Kidney (tissue), 22 donors: ENCODE measurements at places on chromosomes 12 and 14.

DNA sequence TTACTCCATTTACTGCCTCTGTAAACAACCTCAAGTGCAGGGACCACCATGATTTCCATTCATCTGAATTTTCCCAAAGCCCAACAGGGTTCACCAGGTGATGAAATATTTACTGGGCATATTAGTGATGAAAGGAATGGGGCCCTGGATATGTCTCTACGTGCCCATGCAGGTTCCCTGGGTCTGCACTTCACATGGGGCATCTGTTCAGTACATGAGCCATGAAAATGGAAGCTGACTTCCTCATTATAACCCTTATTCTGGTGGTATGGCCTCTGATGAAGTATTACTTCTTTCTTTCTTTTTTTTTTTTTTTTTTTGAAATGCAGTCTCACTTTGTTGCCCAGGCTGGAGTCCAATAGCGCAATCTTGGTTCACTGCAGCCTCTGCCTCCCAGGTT is 26.5 kb upstream of the CORO1C start:
- peak; percentile 13 for DNase-seq

- no peak for DNase-seq
Measured at GRCh38 chr12:109735825-109736551, 22.4 kb downstream of the FAM222A start.

DNA sequence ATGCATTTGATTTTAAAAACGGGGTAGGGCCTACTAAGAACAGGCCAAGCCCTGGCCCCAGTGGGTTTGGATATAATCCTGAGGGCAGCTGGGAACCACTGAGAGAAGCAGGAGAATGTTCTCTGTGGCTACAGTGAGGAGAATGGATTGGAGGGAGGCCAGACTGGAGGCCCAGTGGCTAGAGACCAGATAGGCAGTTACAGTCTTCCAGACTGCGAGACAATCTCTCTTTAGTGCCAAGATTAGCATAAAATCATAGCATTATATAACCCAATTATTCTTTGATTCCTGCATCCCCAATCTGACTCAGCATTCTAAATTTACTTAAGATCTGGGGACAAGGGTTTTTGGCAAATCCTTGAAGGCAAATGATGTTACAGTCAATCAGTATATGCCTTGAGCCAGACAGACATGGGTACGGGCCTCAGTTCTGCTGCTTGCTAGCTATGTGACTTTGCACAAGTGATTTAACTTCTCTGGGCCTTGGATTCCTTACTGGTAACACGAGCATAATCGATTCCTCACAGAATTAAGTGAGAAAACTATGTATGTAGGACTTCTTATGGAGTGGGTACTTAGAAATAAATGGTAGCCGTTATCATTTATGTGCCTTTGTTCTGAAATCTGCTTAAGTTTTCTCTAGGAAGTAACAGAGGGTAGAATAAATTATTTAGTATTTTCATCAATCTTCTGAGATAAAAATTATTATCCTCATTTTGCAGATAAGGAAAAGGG is 18.3 kb downstream of the NINJ2 start:
- no peak for DNase-seq

GRCh38 chr14:76767681-76768656 is 6.7 kb downstream of the VASH1 start:
- peak; percentile 83 for DNase-seq

GRCh38 chr12:119505001-119505400 is 88.6 kb upstream of the TMEM233 start:
- no peak for DNase-seq

GRCh38 chr14:68235011-68235410 is 415.4 kb downstream of the RAD51B start:
- no peak for DNase-seq

- DNase-seq: no peak
Measured at GRCh38 chr12:50750366-50750765, 13.5 kb upstream of the ATF1 start.

DNA sequence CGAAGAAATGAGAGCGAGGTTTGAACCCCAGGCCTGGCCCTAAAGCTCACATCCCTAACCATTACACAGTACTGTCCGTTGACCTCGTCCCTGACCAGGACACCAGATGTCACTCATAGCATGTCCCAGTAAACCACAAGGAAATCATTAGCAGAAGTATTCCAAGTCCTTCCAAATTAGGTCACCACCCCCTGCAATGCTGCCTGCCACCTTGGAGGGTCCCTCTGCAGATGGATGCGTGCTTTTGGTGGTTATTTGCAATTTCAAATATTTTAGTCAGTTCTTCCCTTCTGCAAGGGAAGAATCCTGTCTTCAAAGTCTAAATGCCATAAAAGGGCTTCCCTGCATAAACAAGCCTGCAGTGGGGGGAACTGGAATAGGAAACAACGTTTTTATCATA is 71.3 kb downstream of the CLMN start:
- no peak for DNase-seq

GRCh38 chr12:85007836-85008235 is 28.2 kb downstream of the TSPAN19 start:
- DNase-seq: no peak

DNA sequence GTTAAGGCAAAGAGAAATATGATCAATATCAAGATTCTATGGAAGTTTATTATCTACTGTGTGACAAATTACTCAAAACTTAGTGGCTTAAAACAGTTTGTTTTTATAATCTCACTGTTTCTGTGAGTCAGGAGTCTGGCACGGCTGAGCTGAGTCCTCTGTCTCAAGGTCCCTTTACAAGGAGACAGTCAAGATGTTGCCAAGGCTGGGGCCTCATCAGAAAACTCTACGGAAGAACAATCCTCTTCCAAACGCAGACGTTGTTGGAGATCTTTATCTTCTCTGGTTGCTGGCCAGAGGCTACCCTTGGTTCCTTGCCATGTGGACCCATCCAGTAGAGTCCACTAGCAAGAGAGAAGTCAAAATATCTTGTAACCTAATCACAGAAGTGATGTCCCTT is 100.6 kb upstream of the CCND2 start:
- no peak for DNase-seq

DNA sequence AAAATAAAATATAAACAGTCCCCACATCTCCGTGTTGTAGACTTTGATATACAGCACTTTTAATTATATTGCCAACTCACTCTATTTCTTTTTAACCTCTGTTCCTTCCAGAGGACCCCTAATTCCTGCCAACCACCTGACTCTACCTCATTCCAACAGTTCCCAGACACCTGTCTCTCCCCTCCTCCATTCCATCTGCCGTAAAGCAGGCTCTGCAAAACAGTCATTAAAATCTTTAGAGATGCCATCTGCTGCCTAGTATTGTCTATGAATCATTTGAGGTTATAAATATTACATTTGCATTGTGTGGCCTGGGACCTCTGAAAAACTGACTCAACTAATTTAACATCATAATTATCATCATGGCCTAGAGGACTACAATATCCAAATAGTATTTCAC is 148.8 kb upstream of the DCN start:
- DNase-seq: no peak

GRCh38 chr12:7434670-7435069 is 9.3 kb downstream of the CD163L1 start:
- DNase-seq: no peak

- DNase-seq: no peak
Measured at GRCh38 chr14:59398841-59399240, 66.3 kb downstream of the GPR135 start.

DNA sequence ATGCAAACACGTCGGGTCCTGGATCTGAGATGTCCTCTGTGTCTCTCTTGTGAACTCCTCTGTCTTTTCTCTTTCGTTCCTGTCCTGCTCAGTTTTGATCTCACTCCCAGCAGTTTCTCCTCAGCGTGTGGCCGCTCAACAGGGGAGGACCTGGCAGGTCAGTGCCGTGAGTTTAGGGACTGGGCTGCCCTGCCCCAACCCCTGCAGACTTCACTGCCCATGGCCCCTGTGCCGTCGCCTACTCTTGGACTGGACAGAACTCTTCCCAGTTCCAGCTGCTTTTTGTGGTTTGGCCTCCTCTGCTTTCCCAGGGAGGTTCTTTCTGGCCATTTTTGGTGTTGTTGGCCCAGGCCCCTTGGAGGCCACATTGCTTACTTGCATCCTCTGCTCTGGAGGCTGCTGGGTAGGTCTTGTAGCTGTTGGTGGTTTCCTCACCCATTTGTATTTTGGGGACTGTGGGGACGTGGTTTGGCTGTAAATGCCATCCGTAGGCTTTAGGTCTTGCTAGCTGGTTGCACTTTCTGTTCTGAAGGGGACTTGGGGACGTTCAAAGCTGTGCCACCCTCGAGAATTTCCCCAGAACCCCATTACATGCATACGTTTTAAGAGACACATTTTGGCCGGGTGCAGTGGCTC is 20.0 kb upstream of the DNAH10 start:
- DNase-seq: no peak

- DNase-seq: peak; percentile 32
Measured at GRCh38 chr14:71720978-71721624, 211.1 kb upstream of the RGS6 start.

- peak; percentile 50 for DNase-seq
Measured at GRCh38 chr12:1533602-1534304, 60.6 kb downstream of the FBXL14 start.

DNA sequence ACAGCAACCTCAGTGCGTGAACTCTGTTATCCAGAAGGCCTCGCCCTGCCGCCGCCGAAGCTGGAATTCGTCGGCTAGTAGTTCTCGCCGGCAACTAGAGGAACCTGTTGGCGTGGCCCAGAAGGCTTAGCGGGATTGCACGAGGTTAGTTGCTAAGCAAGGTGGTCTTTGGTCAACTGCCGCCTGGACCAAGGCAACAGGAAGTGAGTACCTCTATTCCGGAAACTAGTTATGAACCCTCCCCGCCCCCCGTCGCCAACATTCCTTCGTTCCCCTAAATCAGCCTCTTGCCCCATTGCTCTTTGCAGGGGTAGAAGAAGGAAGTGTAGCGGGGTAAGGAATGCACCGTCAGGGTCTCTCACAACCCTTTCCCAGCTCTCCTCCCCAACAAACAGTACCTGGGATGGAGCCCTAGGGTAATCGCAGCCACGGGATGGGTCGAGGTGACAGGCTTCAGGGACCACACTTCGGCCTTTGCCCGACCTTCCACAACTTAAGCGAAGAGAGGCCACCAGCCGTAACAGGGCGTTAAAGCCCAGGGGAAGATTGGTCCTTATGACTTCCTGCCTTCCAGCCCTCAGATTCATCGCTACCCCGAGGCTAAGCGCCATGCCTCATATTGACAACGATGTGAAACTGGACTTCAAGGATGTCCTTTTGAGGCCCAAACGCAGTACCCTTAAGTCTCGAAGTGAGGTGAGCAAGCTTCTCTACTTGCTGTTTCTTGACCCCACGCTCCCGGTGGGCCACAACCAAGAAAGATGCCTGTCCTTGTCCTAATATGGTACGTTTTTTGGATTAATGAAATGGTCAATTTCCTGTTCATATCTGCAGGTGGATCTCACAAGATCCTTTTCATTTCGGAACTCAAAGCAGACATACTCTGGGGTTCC is at the start of gene GMPR2:
Gene GMPR2, plus strand, starts transcription at position 285 of the 893 bp plus-strand sequence. Its CDS starts 325 bp downstream, at position 610.
- no peak for DNase-seq

DNA sequence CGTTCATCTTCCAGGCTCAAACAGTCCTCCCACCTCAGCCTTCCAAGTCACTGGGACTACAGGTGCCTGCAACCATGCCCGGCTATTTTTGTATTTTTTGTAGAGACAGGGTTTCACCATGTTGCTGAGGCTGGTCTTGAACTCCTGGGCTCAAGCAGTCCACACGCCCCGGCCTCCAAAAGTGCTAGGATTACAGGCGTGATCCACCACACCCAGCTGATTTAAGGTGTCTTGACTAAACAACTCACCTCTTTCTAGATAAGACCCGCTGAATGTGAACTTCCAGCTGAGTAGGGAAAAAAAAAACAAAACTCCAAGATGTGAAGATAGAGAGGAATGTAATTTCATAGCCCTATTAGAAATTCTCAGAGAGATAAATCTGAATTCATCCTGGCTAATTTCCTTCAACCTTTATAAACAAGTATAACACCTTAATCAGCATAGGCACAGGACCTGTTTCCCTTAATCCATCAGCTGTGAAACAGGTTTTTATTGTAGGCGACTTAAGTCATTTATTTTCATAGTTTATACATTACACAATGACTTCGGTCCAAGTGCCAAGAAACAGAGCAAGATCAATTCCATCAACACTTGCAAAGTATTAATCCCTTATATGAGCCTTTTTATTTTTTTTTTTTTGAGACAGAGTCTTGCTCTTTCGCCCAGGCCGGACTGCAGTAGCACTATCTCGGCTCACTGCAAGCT is 51.5 kb downstream of the HCAR2 start:
- DNase-seq: no peak

DNA sequence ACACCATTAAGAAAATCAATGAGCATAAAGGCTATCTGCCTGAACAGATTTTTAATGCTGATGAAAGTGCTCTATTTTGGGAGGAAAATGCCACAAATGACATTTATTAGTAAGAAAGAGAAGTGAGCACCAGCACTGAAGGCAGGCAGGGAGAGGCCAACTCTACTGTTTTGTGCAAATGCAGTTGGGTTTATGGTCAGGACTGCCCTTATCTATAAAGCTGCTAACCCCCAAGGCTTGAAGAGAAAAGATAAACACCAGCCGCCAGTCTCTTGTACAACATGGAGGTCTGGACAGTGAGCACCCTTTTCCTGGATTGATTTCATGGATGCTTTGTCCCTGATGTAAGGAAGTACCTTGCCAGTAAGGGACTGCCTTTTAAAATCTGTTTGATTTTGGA is 246.8 kb upstream of the SFSWAP start:
- DNase-seq: peak; percentile 3

DNA sequence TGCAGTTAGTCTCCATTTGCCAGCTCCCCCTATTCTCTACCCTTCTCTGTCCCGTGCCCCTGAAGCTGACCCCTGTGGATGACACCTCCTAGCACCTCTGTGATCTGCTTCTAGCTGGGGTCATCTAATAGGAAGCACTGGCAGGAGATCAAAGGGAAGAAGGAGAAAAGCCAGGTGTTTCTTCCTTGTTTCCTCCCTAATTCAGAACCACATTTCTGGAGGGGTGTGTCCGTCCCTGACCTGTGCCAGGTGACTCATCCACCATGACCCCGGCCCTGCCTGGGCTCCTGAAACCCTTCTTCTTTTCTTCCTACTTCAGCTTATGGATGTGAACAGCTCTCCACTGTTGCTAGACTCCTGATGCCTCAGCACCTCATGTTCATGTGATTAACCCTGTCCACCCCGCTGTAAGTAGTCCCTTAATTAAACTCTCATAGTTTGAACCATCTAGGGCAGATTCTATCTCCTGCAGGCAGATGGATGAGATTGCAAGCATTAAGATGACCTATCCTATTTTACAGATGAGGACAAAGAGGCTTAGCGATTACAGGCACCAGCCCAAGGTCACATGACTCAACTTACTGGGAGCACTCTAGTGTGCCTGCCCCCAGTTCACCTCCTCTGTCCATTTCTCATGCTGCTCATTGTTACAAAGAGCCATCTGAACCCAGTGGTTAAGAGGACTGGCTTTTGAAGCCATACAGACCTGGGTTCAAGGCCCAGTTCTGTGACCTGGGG is 770.5 kb downstream of the MED13L start:
- DNase-seq: no peak

- no peak for DNase-seq
Measured at GRCh38 chr12:83622205-83622604, 935.5 kb downstream of the TMTC2 start.
